ENCODE measurements at places on chromosomes 6 and 20.

DNA sequence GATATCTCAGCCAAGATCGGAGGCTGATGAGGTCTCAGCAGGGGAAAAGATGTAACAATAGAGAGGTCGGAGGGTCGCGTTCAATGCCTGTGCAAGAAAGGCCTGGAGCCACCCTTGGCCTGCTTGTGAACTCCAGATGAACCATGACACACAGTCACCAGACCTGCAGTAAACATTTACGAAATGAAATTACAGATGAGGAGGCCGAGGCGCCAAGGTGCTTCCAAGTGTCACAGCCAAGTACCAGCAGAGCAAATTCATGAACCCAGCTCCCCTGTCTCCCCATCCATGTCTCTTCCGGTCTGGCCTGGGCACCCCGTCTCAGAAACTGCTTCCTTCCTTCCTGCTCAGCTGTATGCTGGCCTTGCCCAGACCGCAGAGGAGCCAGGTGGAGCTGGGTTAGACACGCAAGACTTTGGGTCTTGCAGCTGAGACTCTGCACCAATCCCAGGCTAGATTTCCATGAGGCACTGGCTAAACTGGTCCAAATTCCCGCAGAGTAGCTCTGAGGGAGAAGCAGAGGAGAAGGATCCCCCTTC, 48.1 kb downstream of the CHMP4B start:
- no peak for DNase-seq

GRCh38 chr6:10801224-10801848, 37.0 kb downstream of the MAK start:
- DNase-seq: peak; percentile 53

DNA sequence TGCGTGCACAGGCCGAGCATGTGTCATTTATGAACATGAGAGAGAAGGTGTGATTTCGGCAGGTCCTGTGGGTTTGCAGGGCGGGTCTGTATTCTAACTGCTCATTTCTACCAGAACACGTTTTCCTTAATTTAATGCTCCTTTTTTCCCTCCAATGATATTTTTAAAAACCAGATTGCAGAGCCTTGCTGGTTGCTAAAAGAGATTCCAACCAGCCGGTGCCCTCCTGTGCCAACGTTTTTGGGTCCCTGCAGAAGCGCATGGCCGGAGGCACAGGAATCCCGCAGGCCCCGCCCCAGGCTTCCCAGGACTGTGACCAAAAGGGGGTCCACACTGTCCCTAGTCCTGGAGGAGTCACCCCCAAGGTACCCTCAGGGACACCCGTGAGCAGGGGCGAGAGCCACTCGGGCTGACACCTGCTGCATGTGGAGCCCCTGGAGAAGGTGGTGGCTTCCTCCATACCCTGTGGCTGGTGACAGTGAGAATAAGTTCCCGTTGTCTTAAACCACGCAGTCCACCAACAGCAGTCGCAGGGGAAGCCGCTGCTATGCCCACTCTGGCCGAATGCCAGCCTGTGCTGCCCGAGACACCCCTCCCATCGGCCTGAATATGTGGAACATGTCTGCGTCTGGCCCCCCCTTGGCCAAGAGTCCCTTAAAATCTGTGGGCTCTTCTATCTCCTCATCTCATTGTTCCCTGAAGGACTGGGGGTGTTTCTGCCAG, 15.7 kb upstream of the NTSR1 start:
- no peak for DNase-seq

- DNase-seq: no peak
These were observed 255.4 kb downstream of the GMPR start for GRCh38 chr6:16493802-16494201.

GRCh38 chr20:58433759-58434158, 44.7 kb downstream of the VAPB start:
- no peak for DNase-seq

DNA sequence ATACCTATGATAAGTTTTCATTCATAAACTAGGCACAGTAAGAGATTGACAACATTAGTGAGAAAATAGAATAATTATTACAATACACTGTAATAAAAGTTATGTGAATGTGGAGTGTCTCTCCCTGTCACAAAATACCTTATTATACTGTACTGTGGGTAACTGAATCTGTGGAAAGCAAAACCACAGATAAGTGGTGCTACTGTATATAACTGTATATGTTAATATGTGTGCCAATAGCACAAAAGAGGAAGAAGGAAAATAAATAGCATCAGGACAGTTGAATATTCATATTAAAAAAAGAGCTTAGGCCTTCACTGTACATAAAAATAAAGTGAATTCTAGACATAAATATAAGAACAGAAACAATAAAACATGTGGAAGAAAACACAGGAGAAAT, 243.5 kb downstream of the CDKAL1 start:
- DNase-seq: no peak

GRCh38 chr6:105397987-105398386, 4.9 kb downstream of the PREP start:
- DNase-seq: no peak

DNA sequence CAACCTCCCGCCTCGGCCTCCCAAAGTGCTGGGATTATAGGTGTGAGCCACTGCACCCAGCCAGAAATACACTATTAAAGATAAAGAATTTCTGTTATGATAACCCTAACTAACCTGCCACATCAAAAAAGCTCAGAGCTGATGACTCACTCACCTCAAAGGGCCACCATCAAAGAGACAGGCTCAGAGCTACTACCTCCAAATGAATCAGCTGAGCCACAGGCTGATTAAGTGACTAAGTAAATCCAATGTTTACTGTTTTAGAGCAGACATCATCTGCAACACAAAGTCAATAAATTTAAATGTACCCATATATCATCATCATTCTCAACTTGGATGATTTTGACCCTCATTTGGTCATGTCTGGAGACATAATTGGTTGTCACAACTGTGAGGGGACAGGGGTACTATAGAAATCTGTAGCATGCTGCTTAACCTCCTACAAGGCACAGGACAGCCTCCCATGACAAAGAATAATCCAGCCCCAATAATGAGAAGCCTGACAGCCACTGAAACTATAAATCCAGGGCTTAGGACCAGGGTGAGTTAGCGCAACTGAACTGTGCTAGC, 106.5 kb downstream of the ATP9A start:
- no peak for DNase-seq

- DNase-seq: no peak
These were observed 114.3 kb upstream of the SLC2A12 start for GRCh38 chr6:134166511-134167261.

DNA sequence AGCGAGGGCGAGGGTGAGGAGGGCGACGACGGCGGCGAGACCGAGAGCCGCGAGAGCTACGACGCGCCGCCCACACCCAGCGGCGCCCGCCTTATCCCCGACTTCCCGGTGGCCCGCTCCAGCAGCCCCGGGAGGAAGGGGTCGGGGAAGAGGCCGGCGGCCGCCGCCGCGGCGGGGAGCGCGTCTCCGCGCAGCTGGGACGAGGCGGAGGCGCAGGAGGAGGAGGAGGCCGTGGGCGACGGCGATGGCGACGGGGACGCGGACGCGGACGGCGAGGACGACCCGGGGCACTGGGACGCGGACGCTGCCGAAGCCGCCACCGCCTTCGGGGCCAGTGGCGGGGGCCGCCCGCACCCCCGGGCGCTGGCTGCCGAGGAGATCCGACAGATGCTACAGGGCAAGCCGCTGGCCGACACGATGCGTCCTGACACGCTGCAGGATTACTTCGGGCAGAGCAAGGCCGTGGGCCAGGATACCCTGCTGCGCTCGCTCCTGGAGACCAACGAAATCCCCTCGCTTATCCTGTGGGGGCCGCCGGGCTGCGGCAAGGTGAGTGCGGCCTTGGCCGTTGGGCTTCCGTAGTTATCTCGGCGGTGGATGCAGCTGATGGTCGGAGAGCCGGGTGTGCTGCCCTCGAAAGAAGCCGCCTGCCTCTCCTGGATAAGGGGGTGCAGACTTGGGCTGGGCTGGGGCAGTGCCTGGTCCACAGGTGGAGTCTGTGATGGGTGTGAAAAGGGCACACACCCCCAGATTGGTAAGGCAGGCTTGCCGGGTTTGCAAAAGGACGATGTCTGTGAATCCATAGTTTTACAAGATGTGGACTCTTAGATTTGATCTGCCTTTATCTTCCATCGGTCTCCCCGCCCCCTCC, 938 bp downstream of the WRNIP1 start:
- DNase-seq: peak; percentile 65

DNA sequence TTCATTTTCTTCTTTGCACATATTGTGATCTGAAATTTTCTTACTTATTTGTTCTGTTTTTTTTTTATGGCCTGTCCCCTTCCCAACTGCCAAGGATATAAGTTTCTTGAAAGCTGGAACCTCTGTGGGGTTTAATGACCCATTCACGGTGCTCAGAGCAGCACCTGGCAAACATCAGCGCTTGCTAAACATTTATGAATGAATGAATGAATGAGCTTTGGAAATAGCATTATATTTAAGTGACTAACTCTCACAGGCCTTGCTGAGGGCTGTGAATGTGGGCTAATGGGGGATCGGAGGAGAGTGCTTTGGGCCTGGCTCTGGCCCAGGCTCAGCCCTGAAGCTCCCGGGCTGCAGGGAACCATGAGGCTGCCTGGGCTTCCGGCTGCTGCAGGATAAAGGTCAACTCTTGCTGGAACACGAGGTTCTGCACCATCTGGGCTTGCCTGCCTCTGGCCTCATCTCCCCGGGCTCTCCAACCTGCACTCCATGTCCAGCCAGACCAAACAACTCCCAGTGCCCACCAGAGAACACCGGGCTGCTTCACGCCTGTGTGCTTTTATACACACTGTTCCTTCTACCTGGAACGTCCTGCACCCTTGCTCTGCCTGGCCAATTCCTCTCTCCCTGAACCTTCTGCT, 14.6 kb upstream of the ARMC12 start:
- no peak for DNase-seq

DNA sequence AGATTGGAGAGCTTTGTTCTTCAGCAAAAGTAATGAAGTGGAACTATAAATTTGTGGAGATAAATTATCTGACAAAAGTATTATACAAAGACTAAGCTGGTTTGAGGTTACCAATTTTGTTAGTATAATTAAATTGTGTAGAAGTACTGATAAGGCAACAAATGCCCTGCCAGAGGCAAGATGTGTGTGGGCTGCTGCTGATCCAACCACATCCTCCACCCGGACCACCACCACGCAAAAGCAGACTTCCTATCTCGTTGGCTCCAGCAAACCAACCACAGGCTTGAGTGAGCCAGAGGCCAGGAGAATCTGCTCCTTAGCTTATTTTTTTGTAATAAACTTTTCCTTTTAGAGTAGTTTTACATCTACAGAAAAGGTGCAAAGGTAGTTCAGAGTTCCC, 1.1 kb upstream of the MYLK4 start:
- no peak for DNase-seq

- DNase-seq: peak; percentile 82
These were observed 88.8 kb upstream of the NFATC2 start for GRCh38 chr20:51631011-51631950.

DNA sequence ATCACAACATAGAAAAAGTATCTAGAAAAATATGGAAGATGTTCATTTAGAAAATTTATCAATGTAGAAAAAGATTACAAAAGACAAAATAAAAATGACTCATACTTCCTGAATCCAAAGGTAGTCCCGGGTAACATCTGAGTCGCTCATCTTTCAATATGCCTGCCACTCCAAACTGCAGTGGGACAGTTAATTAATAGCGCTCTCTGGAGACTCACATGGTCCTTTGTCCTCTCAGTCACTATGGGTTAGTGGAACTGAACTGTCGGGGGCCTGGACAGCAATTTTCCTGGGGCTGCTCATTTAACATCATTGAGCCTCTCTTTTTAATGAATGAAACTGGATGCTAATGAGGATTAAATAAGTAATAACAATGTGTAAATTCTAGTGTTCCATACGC, 103.4 kb downstream of the MAP3K4 start:
- no peak for DNase-seq

DNA sequence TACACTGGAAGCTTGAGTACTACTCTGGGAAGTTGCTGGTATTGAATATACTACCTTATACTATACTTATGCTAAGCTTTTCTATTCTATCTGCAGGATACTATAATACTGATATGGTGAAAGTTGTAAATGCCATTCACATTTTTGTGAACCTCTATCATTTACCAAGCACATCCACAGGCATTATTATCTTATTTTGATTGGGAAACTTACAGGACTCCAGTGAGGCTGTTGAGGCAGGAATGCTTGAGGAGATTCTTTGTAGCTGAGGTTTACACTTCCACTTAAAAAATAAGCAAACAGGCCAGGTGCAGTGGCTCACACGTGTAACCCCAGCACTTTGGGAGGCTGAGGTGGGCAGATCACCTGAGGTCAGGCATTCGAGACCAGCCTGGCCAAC, 442.9 kb downstream of the QKI start:
- no peak for DNase-seq

GRCh38 chr6:5677219-5678000, 329.3 kb downstream of the NRN1 start:
- no peak for DNase-seq

DNA sequence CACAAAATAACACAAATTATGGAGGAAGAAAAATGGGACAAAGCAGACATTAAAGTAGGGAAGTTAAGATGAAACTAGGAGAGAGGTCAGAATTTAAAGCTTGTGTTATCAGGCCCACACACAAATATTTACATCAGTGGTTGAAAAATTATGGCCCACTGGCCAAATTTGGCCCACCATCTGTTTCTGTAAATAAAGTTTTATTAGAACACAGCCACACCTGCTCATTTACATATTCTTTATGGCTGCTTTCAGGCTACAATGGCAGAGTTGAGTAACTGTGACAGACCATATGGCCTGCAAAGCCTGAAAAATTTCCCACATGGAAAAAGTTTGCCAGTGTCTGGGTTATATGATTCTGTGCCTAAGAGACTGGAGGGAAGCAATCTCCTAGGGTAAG, 49.0 kb downstream of the SLC22A23 start:
- no peak for DNase-seq

DNA sequence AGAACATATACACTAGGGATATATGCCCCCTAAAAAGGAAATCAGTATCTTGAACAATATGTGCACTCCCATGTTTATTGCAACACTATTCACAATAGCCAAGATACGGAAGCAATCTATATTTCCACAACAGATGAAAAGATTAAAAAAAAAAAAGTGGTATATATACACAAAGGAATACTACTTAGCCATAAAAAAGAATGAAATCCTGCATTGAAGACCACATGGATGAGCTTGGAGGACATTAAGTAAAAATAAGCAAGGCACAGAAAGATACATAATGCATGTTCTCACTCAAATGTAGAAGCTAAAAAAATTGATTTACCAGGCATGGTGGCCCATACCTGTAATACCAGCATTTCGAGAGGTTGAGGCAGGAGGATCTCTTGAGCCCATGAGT, 4.6 kb downstream of the GOPC start:
- no peak for DNase-seq

- DNase-seq: no peak
These were observed 459.2 kb upstream of the SOX4 start for GRCh38 chr6:21134356-21134755.

- no peak for DNase-seq
These were observed 53.2 kb downstream of the RIN2 start for GRCh38 chr20:19811231-19811630.

All from right hindlimb (tissue), 1 donor.